ENCODE measurements at places on chromosomes 6 and 20. TPM values are rescaled to one million over a fixed set of nuclear protein-coding genes. Genes with fewer than 3 reads are reported as not detected.

Gene ZNF343
- 20.5 TPM for total RNA-seq

Gene SNRPB
- 108 TPM for total RNA-seq

Gene TUBB1
- not detected for total RNA-seq

Gene GSTA3
- total RNA-seq = not detected

- H3K4me1 ChIP-seq = no peaks in the 10 kb centered on the region
- H3K27ac ChIP-seq = no peak overlapping the region
- H3K27me3 ChIP-seq = no peaks in the 10 kb centered on the region
- no peak overlapping the region for H3K4me3 ChIP-seq
- no peak for DNase-seq
These were observed 77.7 kb downstream of the CHD6 start for GRCh38 chr20:41540459-41540858.

- H3K4me1 ChIP-seq = no peaks in the 10 kb centered on the region
- no peak overlapping the region for H3K27ac ChIP-seq
- no peak overlapping the region for H3K4me3 ChIP-seq
- no peak for DNase-seq
- no peaks in the 10 kb centered on the region for H3K27me3 ChIP-seq
These were observed 46.8 kb downstream of the KCNB1 start for GRCh38 chr20:49435639-49436038.

- no peaks in the 10 kb centered on the region for H3K36me3 ChIP-seq
- H3K4me3 ChIP-seq = no peak overlapping the region
- no peak overlapping the region for H3K27ac ChIP-seq
- no peak for DNase-seq
These were observed 950.1 kb downstream of the EPHA7 start for GRCh38 chr6:92469186-92469828.

- no peaks in the 10 kb centered on the region for H3K27me3 ChIP-seq
- no peak overlapping the region for H3K4me3 ChIP-seq
- H3K36me3 ChIP-seq = no peaks in the 10 kb centered on the region
- H3K27ac ChIP-seq = no peak overlapping the region
- DNase-seq = no peak
These were observed 43.9 kb upstream of the DEK start for GRCh38 chr6:18308070-18308735.

DNA sequence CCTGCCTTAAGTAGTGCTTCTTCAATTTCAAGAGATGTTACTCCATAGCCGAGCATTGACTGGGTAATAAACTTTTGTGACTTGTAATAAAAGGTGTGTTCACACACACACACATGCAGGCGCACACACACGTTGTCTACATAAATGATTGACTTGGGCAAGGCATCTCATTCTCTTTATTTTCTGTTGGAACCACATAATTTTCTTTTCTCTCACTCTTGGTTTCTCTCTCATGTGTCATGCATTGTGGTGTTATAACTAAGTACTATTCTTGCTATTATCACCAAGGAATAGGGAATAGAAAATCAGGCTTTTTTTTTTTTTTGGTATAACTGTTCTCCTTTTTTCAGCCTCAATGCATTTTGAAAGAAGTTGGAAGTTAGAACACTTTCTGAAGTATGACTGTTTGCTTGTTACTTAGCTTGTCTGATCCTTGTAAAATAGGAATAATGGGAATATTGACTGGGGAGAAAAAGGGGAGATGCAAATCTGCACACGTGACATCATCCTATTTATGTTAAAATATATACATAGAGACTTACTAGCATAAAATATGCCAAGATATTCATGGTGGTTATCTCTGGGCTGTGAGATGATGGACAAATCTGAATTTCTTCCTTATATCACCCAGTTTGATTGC, 26.1 kb upstream of the CD83 start:
- no peaks in the 10 kb centered on the region for H3K27me3 ChIP-seq
- no peak for DNase-seq
- no peaks in the 10 kb centered on the region for H3K4me1 ChIP-seq
- H3K36me3 ChIP-seq = no peaks in the 10 kb centered on the region
- H3K4me3 ChIP-seq = no peak overlapping the region
- H3K27ac ChIP-seq = no peak overlapping the region

GRCh38 chr6:68572975-68573374, 62.1 kb upstream of the ADGRB3 start:
- H3K4me1 ChIP-seq = no peaks in the 10 kb centered on the region
- H3K36me3 ChIP-seq = no peaks in the 10 kb centered on the region
- DNase-seq = no peak
- H3K4me3 ChIP-seq = no peak overlapping the region
- no peaks in the 10 kb centered on the region for H3K27me3 ChIP-seq
- H3K27ac ChIP-seq = no peak overlapping the region

DNA sequence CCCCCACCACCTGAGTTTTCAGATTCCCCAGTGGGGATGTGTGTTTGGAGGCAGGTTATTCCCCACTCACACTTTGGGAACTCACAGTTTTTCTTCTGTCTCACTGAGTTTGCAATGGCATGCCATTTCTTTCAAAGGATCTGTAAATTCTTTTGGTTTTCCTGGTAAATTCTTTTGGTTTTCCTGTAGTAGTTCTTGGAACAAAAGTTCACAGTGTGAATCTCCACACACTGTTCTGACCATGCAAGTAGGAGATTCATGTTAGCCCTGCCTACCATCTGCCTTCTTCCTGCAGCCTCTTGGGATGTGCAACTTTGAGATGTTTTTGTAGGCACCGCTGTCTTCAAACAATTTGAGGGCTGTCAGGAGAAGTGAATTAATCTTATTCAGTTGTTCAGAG, 165.6 kb upstream of the OGFRL1 start:
- H3K4me1 ChIP-seq = no peaks in the 10 kb centered on the region
- H3K27ac ChIP-seq = no peak overlapping the region
- H3K36me3 ChIP-seq = no peaks in the 10 kb centered on the region

- DNase-seq = no peak
- H3K4me3 ChIP-seq = no peak overlapping the region
- H3K27me3 ChIP-seq = no peaks in the 10 kb centered on the region
- H3K36me3 ChIP-seq = no peaks in the 10 kb centered on the region
- no peak overlapping the region for H3K27ac ChIP-seq
These were observed 3.6 kb downstream of the YTHDF1 start for GRCh38 chr20:63212393-63212730.

All from uterus (tissue), 4 donors.